T-cell (primary cell): ENCODE measurements at places on chromosomes 3 and 15.

DNA sequence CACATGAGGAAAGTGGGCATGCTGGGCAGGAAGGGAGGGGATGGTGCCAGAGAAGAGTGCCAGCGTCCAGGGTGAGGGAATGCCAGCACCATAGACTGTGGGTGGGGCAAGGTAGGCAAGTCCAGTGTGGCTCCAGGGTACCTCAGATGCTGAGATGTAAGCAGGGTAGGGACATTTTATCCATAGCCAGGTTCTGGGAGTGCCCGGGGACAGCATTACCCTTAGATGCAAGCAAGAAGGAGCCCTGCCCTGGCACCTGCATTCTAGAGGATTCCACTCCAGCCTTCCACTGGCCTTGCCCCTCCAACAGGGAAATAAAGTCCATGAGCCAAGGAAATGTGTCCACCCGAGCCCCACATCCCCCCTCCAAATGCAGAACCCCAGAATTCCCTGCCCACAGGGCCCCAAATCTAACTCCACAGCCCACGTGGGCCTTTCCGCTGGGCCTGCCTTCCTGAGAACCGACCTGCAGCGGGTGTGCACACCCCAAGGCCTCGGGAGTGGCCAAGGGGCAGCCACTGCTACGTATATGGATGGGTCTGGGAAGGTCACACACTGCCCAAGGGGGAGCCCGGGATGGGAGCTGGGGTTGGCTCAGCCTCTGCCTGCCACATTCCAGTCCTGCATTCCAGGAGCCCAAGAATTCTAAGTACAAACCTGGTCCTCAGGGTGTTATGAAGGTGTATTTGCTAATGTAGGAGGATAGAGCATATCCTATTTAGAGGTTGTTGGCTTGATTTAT, 20.3 kb upstream of the CYP11A1 start:
- no peak for DNase-seq

DNA sequence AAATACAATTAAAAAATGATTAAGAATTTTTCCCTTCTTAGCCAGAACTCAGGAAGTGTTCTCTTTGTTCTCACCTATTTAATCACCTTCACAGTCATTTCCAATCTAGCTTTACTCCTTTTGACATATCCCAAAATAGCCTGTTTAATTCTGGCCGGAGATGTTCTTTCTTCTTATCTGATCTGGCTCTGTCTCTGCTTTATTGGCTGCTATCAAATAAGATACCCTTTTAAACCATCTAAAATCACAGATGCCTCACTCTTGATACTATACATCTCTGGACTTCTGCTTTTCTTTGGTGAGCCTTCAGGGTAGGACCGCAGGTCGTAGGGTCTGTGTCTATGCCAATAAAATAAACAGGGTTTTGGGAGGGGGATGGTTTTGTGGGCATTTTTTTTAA, 319.2 kb upstream of the SEMA6D start:
- no peak for DNase-seq

GRCh38 chr3:97991293-97991682, 19.1 kb upstream of the RIOX2 start:
- DNase-seq, result peak; percentile 35

GRCh38 chr15:62931650-62932049, 110.9 kb upstream of the TPM1 start:
- DNase-seq, result no peak

GRCh38 chr3:126102530-126102951, 18.6 kb upstream of the SLC41A3 start:
- no peak for DNase-seq

GRCh38 chr3:170323331-170323730, 34.2 kb upstream of the SKIL start:
- DNase-seq, result no peak

DNA sequence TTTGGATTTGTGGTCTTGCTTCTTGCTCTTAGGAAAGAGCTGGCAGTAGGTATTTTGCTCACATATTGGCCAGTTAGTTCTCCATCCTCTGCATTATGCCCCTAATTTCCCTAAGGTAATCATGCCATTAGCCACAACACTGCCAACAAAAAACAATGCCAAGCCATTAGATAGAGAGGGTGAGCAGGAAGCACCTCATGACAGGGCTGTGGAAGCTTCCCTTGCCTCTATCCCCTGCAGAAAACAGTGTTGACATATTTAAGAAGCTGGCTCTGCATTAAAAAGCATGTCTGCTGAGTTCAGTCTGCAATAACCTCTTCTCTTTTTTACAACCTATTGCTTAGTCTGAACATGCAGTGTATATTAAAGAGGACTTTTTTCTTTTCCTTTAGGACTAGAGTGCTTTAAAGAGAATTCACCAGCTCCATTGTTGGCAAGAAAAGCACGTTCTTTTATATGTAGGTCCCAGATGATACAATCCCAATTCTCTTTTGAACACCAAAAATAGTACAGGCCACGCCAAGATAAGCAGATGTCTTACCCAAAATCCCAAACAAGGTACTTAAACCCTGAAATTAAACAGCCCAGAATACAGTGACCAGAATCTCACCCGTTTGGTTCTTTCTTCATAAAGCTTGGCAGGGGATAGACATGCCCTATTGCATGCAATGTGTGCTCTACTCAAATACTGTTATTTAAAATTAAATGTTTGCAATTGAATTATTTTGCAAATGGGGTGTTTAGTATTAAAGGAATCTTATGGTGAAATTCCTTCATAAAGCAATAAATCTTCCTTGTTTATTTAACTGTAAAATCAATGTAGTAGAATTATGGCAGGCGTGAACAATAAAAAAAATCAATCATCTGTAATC, 93.7 kb upstream of the UBE3A start:
- DNase-seq, result no peak

- no peak for DNase-seq
Measured at GRCh38 chr15:42908538-42908937, 12.0 kb downstream of the TTBK2 start.

DNA sequence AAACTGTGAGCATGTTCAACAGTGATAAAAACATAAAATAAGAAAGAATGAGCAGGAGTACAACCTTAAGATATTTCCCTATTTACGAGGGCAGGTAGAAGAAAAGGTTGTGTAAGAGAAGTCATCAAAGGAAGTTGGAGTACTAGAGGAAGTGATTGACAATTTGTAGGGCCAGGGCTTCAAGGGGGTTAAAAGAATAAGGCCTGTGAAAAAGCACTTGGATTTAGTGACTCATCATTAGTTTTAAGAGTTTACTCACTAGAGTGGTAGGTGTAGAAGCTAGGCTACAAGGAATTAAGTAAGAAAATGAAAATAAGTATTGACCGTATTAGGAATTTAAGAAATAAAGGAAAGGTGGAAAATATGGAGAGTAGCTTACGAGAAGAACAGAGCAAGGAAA, 23.6 kb downstream of the KCNMB3 start:
- DNase-seq, result no peak

GRCh38 chr3:139689708-139690228, 12.0 kb upstream of the NMNAT3 start:
- DNase-seq, result no peak

- DNase-seq, result no peak
Measured at GRCh38 chr3:46359733-46360493, 6.0 kb downstream of the CCR2 start.

GRCh38 chr3:62818347-62818746, 56.9 kb downstream of the CADPS start:
- no peak for DNase-seq

- no peak for DNase-seq
Measured at GRCh38 chr15:31156226-31156625, 54.7 kb upstream of the TRPM1 start.

- no peak for DNase-seq
Measured at GRCh38 chr3:40631341-40631995, 106.7 kb downstream of the ZNF621 start.

DNA sequence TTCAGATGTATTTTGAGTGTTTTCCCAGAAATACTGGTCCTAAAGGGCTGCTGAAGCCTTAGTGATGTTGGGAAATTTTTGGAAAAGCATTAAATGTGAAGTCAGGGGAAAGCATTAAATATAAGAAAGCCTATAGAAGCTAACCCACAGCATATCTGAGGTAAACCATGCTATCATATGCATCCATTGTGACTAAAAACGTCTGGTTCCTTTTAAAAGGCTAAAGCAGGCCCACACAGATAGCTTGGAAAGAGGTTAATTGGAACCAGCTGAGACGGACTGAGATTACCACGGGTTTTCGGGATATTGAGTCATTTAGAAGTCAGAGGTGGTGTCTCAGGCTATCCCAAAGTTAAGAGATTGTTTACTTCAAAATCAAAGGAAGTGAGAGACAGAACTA, 78.2 kb downstream of the CYP19A1 start:
- no peak for DNase-seq

GRCh38 chr3:13120928-13121552, 47.8 kb upstream of the IQSEC1 start:
- DNase-seq, result no peak

DNA sequence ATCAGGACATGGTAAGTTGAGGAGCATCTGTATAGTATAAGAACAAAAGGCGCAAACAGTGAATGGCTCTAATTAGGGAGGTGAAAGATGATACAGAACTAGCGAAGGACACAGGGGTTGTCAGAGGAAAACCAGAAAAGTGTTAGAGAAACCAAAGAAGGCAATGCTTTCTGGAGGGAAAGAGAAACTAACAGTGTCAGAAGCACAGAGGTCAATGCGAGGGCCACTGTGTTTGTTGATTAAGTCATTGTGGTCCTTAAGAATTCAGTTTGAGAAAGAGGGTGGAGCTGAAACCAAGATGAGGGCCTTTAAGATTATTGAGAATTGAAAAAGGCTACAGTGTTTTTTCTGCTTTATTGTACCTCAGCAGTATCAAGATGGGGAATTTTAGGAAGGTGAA, 28.8 kb downstream of the ATG7 start:
- DNase-seq, result no peak

- DNase-seq, result no peak
Measured at GRCh38 chr15:94412979-94413746, 181.8 kb downstream of the MCTP2 start.

DNA sequence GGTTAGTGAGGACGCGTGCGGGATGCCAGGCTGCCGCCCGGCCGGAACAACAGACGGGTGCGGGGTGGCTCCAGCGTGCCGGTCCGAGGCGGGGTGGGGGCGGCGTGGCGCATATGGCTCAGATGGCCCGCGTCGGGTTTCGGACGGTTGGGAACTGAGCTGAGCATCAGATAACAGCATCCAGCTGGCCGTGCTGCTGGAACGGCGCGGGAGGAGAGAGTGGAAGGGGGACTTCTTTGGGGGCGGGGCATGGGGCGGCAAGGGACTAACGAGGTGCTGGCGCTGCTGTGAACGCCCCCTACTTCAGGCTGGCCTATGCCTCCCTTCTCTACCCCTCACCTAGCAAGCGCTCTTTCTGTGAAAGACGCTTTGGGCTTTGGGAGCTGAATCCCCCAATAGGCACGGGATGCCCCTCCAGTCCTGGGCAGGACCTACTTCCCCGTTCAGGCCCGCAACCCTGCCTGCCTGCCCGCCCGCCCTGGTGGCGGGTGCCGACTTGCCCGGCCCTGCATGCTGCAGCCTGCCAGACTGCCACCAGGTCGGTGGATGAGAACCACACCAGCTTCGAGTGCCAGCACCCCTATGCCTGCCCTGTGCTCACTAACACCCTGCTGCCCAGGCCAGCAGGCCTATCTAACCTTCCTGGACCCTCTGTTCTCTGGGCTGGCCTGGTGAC, 542 bp downstream of the INKA1 start:
- no peak for DNase-seq

- DNase-seq, result no peak
Measured at GRCh38 chr15:33013827-33014445, 180.6 kb downstream of the FMN1 start.

GRCh38 chr3:57512166-57512565, 32.0 kb downstream of the DNAH12 start:
- no peak for DNase-seq

GRCh38 chr3:14844386-14845170, 25.8 kb downstream of the FGD5 start:
- no peak for DNase-seq

- DNase-seq, result no peak
Measured at GRCh38 chr15:39363761-39364586, 216.9 kb upstream of the THBS1 start.

GRCh38 chr3:71011565-71012287, 571.8 kb downstream of the FOXP1 start:
- DNase-seq, result no peak

DNA sequence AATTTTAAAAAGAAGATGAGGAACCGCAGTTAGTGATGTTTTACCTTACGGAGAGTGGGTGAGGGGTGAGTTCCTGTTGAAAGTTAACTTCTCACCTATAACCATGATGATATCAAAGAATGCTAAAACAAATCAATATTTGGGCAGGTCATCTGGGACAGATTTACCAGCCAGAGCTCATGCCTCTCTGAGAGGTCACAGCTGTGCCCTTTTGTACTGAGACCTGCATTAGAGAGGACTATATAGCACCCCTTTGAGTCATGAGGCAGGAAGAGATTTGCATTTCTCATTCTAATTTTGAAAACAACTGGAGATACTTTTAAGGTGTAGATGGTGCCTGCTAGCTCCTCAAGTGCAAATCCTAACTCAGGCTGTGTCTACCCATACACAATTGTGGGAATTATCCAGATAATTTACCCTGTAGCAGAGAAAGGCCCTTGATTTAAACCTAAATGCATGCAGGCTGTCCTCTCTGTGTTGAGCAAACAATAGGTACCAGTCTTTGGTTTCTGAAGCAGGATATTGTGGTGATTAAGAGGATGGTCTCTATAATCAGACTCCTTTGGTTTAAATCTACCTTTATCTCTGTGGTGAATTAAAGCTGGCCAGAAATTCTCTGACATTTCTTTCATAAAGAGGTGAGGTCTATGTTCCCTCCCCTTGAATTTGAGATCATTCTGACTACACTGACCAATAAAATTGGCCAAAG, 5.8 kb upstream of the TM4SF4 start:
- no peak for DNase-seq

- DNase-seq, result no peak
Measured at GRCh38 chr15:74442063-74442462, 8.3 kb upstream of the SEMA7A start.

DNA sequence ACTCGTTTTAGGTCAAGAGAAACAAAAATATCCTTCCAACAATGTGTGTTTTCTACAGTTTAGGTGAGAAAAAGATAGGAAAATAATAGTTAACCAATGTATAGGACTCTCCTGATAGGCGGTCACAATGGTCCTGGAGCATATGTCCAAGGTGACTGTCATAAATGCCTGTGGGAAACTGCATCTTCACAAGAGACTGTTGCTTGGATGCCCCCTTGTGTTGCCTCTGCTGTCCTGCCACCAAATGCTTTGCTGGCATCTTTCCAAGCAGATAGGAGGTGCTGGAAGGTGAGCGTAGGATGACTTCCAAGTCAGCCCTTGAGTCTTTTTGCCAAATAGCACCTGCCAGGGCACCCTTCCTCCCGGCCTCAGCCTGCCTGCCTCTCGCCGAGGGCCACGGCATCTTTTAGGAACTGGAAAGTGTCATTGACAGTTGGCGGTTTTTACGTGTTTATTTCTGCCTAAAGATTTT, 24.1 kb upstream of the SACM1L start:
- DNase-seq, result peak; percentile 43

- no peak for DNase-seq
Measured at GRCh38 chr3:156371701-156372100, 183.2 kb downstream of the SSR3 start.
